ENCODE measurements at places on chromosomes 13 and 19.

- DNase-seq, result no peak
These were observed 102.7 kb upstream of the UQCRFS1 start for GRCh38 chr19:29315556-29316190.

DNA sequence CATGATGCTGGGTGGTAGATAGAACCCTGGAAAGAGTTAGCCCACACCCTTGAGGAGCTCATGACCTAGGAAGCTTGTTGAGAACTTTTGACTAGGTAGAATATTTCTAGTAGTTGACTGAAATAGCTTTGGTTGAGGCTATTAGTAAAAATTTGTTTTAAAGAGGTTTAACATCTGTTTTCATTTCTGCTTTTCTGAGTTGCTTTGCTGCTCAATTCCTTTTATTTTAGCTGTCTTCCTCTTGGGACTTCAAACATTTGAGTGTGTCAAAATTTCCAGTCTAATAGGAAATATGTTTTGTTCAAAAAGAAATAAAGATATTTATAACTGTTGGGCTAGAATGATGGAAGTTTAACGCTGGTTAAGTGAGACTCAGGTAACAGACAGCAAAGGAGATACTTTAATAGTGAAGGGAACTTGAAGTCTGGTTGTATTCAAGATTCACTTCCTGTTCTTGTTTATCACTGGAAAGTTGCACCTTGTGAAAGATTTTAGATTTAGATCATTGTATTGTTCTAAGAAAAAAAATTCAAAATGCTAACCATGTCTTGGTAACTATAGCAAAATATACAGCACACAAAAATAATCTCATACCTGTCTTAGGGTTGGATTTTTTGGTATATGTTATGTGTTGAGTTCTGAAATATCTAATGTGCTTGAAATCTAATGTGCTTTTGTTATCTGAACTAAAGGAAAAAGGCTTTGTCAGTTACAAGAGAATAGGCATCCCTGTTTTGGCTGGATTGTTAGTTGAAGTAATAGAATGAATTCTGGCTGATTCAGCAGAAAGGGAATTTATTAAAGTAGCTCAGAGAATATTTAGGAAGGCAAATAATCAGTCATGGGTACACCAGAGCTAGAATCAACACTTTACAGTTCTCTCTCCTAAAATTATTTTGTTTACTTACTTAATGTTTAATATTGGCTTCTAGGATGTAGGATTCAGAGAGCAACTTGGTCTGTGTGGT is 24.4 kb upstream of the GPR18 start:
- no peak for DNase-seq

GRCh38 chr13:75715601-75716523 is 79.7 kb downstream of the LMO7 start:
- no peak for DNase-seq

- DNase-seq, result no peak
These were observed 10.7 kb upstream of the CRTC1 start for GRCh38 chr19:18672606-18673337.

GRCh38 chr19:10001899-10002298 is 8.4 kb downstream of the COL5A3 start:
- DNase-seq, result no peak

DNA sequence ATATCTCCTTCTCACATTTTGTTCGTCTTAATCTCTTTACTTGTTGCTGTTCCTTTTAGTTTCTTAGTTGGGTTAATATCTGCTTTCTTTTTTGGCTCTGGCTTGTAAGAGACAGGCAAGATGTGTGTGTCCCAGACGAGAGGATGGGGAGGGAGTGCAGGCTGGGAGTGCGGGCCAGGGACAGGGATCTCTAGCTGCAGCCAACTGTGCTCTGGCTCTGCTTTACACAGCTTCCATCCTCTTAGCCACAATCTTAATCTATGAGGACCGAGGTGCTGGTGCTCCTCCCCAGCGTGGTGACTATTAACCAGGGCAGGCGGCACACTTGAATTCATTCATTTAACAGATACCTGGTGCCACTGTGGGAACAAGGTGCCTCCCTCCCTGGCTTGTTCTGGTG is 70.9 kb upstream of the WASF3 start:
- no peak for DNase-seq

- DNase-seq, result no peak
These were observed 18.5 kb downstream of the ZNF101 start for GRCh38 chr19:19687090-19687489.
